K562 (cell line): ENCODE measurements at places on chromosomes 2 and 18. TPM values are rescaled to one million over a fixed set of nuclear protein-coding genes. Genes with fewer than 3 reads are reported as not detected.

GRCh38 chr18:48848641-48849143 lies 102.1 kb downstream of the SMAD7 start:
- H3K27me3 ChIP-seq, result no peaks in the 10 kb centered on the region
- H3K4me3 ChIP-seq, result no peak overlapping the region
- DNase-seq, result no peak
- H3K36me3 ChIP-seq, result no peaks in the 10 kb centered on the region

- DNase-seq, result no peak
- H3K4me1 ChIP-seq, result peaks cover 8% of the 10 kb centered on the region; the same call in 2 of the 3 replicates
- H3K4me3 ChIP-seq, result no peak overlapping the region
- H3K27ac ChIP-seq, result no peak overlapping the region
Measured at GRCh38 chr2:42238644-42239288, 69.6 kb downstream of the EML4 start.

GRCh38 chr2:200278694-200279316 lies 27.7 kb upstream of the SPATS2L start:
- no peaks in the 10 kb centered on the region for H3K36me3 ChIP-seq
- 0 out of 3 replicates have a peak, but pooled peaks cover 4% of the 10 kb centered on the region for H3K4me1 ChIP-seq
- no peak overlapping the region for H3K4me3 ChIP-seq
- no peaks in the 10 kb centered on the region for H3K27me3 ChIP-seq
- no peak for DNase-seq

GRCh38 chr18:27863780-27864430 lies 313.0 kb downstream of the CDH2 start:
- no peaks in the 10 kb centered on the region for H3K4me1 ChIP-seq
- H3K4me3 ChIP-seq, result no peak overlapping the region
- DNase-seq, result no peak

- peaks cover 30% of the 10 kb centered on the region for H3K27me3 ChIP-seq
- H3K27ac ChIP-seq, result no peak overlapping the region
- H3K4me3 ChIP-seq, result no peak overlapping the region
- no peak for DNase-seq
Measured at GRCh38 chr2:172434821-172435605, 7.6 kb downstream of the ITGA6 start.

DNA sequence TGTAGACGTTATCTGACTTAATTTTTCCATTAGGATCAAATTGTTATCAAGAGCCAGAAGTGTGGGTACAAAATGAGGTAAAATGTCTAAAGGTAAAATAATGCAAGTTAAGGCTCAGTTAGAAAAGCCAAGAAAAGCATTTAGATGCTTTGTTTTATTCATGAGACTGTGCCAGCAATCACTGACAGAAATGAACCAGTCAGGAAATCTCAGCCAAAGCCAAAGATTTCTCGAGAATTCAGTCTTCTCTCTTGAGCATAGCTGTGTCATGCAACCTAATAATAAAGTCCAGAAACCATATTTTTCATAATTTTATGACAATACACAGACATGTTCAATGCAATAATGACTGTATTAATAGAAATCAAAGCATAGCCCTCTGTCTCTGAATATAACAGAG lies 43.5 kb upstream of the ZNF397 start:
- no peaks in the 10 kb centered on the region for H3K4me1 ChIP-seq
- no peaks in the 10 kb centered on the region for H3K36me3 ChIP-seq
- H3K27me3 ChIP-seq, result no peaks in the 10 kb centered on the region
- H3K4me3 ChIP-seq, result no peak overlapping the region
- no peak overlapping the region for H3K27ac ChIP-seq
- DNase-seq, result no peak

- H3K4me3 ChIP-seq, result no peak overlapping the region
- no peaks in the 10 kb centered on the region for H3K27me3 ChIP-seq
- DNase-seq, result no peak
- no peak overlapping the region for H3K27ac ChIP-seq
- H3K4me1 ChIP-seq, result no peaks in the 10 kb centered on the region
Measured at GRCh38 chr2:185802926-185803325, 64.3 kb downstream of the FSIP2 start.

DNA sequence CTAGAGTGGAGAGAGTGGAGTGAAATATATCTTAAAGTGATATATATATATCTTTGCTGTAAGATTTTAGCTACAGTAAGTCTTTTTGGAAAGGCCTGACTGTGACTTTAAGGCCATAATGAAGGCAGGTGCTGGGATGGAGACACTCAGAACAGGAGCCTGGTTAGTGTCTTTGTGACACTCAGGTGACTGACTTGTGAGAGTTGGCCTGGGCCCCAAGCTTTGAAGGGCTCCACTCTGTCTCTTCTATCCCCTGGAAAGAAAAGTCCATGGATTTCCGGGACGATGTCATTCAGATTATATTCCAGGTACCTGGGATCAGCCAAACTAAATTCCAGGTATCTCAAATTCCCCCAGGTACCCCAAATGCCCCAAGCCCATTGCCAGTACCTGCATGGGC lies 276.6 kb downstream of the PDE11A start:
- no peak overlapping the region for H3K27ac ChIP-seq
- DNase-seq, result no peak
- H3K27me3 ChIP-seq, result no peaks in the 10 kb centered on the region; the same call in 1 of the 2 replicates
- no peak overlapping the region for H3K4me3 ChIP-seq
- H3K4me1 ChIP-seq, result no peaks in the 10 kb centered on the region

The ASAP2 gene
- 4.3 and 5.5 TPM in 2 replicates for total RNA-seq

The MOGAT1 gene
- not detected in 2 replicates for total RNA-seq

The ERFE gene
- total RNA-seq, result 6.5 and 6.7 TPM in 2 replicates
